Lung microvascular endothelial cell (primary cell): ENCODE measurements at places on chromosomes 1 and 21.

GRCh38 chr21:36630485-36631206 is 68.3 kb upstream of the SIM2 start:
- DNase-seq: peak; percentile 49

- no peak for DNase-seq
Observed at GRCh38 chr1:99786751-99787501, 20.5 kb upstream of the FRRS1 start.

GRCh38 chr1:189496768-189497167 is 980.9 kb downstream of the BRINP3 start:
- no peak for DNase-seq

GRCh38 chr1:37797750-37798345 is 4.2 kb downstream of the MANEAL start:
- DNase-seq: no peak

DNA sequence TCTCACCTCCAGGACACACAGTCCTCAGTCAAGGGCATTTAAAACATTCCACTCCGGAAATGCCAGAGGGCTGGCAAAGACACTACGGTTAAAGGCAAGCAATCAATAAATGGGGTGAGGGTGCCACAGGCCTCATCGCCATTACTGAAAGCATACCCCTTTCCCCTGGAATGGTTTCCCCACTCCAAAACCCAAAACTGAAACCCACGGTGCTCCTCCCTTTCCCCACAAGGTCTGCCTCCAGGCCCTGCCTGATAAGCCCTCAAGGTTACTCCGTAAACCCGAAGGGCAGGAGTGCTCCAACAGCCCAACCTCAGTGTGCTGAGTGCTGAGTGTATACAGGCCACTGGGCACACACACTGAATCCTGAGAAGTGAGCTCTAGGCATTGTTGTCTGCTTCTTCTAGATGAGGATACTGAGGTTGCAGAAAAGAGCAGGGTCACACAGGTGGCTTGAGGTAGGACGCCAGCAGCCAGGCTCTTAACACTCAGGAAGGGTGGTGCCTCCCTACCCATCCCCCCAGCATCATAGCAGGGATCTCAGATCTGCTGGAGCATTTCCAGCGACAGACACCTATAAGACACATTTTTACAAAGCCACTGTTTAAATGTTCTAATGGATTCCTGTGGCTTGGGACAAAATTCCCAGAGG is 29.0 kb downstream of the SSBP3 start:
- no peak for DNase-seq

GRCh38 chr1:10538646-10539355 is 64.1 kb downstream of the PEX14 start:
- DNase-seq: no peak

GRCh38 chr1:224609333-224609732 is 6.8 kb upstream of the CNIH3 start:
- DNase-seq: no peak

DNA sequence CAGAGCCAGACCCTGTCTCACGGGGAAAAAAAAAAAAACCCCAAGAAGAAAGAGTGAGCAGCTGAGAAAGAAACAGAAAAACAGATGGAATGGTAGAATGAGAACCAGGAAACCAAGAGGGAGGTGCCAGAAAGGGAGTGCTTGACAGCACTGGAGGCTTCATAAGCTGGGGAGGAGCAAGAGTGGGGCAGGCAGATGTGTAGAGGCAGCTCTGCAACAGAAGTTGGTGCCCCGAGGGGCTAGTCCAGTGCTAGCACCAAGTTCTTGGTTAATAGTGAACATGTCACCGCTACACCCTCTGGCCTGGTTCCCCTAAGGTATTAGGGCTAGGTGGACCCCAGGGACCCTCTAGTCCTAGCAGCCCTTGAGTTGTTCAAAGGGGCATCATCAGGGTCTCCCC is 98.0 kb downstream of the TGFBR3 start:
- DNase-seq: no peak

- no peak for DNase-seq
Observed at GRCh38 chr21:25396135-25396711, 211.1 kb downstream of the MRPL39 start.

GRCh38 chr1:184966989-184967388 is 7.3 kb downstream of the NIBAN1 start:
- DNase-seq: no peak

DNA sequence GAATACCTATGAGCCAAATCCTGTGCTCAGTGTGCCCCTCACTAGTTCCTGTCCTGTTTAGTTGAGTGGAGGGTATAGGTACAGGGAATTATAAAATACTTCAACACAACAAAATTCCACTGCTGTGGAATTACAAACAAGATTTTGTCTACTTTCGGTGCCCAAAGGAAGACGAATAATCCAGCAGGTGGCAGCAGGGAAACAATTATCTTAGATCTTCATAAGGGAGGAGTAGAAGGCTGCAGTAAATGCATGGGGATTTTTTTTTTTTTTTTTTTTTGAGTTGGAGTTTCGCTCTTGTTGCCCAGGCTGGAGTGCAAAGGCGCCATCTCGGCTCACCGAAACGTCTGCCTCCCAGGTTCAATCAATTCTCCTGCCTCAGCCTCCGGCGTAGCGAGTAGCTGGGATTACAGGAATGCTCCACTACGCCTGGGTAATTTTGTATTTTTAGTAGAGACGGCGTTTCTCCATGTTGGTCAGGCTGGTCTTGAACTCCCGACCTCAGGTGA is 2.0 kb upstream of the PIP5K1A start:
- peak; percentile 89 for DNase-seq

- DNase-seq: no peak
Observed at GRCh38 chr1:113999799-114000198, 20.5 kb downstream of the OLFML3 start.

- DNase-seq: no peak
Observed at GRCh38 chr1:236495467-236496112, 28.2 kb upstream of the LGALS8 start.

- DNase-seq: no peak
Observed at GRCh38 chr1:91261655-91262054, 143.0 kb downstream of the HFM1 start.

DNA sequence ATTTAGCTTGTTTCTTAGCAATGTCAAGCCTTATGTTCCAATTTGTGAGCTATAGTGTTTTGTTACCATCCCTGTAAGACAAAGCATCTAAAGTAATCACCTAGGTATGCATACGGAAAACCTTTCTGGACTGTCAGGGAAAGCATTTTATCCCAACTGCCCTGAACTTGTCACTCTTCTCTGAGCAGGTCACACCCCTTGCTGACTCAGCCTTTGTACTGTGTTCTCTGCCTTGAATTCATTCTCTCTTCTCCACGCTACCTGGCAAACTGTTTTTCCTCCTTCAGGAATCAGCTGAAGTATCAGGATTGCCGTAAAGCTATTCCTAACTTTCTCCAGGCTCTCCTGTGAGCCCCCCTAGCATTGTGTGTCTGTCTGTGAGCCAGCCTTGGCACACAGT is 54.2 kb downstream of the PBX1 start:
- no peak for DNase-seq

DNA sequence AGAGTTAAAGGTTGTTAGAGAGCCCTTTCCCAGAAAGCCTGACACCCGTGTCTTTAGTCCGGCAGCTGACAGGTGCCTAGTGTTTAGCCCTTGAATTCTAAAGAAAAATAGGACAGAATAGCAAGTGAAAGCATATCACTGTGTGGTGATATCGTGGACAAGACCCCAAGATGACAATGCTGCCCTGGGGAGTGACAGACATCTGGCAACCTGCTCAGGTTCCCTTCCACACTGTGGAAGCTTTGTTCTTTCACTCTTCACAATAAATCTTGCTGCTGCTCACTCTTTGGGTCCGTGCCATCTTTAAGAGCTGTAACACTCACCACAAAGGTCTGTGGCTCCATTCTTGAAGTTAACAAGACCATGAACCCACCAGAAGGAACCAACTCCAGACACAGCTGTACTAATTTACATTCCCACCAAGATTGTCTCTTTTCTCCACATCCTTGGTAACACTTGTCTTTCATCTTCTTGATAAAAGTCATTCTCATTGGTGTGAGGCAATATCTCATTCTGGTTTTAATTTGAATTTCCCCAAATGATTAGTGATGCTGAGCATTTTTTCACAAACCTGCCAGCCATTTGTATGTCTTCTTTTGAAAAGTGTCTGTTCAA is 107.6 kb upstream of the SGIP1 start:
- DNase-seq: no peak

DNA sequence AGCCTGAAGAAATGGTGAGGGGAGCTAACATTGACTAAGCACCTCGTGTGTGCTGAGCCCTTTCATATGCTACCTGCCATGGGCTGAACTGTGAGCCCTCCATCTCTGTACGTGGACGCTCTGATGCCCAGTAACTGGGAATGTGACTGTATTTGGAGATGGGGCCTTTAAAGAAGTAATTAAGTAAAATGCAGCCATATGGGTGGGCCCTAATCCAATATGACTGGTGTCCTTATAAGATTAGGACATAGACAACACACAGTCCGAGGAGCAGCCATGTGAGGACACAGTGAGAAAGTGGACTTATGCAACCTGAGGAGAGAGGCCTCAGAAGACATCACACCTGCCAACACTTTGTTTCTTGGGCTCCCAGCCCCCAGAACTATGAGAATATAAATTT is 92.7 kb upstream of the ATP1B1 start:
- DNase-seq: no peak

DNA sequence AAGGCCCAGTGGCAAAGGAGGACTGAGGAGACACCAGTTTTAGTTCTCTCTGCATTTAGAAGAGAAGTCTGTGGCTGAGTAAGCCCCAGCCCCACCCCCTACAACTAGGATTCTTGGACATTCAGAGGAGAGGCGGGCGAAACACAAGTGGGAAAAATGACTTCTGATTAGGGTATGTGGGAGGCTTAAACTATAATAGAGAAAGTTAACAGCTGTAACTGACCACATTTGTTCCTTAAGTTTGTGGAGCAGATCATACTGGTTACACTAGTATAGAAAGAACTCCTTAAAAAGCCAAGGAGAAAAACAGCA is 11.2 kb upstream of the TRIM33 start:
- no peak for DNase-seq

DNA sequence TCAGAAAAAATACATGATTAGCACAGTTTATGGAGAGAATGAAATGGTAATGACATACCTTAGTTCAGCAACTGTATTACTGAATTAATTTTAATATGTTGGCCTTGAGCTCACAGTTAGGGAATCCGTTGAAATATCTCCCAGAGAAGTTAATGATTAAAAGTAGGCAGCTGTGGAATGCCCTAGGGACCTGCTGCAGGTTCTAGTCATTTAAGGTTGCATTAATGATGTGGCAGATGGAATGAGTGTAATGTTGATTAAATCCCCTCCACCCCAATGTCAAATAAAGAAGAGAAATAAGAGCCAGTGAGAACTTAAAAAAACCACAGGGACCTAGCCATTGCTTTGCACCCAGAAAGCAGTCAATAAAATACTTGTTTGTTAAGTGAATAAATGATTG is 40.3 kb upstream of the TRIM45 start:
- DNase-seq: no peak

DNA sequence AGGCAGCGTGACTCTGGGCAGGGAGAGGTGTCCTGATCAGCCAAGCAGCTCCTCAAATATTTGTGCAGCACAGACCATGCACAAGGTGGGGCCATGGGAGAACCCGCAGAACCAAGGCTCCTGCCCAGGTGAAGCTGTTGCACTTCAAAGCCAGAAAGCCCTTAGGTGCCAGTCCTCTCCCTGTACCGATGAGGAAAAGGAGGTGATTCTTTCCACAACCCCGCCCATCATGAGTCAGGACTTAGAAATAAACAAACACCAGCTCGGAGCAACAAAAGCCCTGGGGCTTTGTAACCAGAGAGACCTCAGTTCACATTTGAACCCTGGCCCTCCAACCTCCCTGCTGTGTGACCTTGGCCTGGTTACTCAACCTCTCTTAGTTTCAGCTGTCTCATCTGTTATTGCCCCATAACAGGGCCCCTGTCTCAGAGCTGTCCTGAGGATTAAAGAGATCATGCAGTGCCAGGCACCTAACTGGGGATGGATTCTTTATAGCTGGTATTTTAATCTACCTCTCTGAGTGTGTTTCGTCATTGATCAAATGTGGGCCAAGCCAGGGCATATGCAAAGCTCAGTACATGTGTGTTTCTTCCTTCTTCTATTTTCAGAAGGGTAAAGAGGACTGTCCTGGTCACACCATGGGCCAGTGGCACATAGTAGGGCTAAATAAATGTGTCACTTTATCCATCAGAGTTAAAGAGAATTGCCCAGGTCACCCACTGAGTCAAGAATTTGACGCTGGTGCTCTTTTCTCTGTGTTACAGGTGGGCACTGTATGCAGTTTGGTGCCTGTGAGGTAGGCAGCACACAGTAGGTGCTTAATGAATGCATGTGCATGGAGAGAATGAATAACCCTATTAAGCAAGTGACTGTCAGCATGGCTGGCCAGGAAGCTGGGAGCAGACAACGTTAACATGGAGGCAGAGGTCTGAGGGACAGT is 1.4 kb downstream of the LDLRAD1 start:
- DNase-seq: peak; percentile 8

DNA sequence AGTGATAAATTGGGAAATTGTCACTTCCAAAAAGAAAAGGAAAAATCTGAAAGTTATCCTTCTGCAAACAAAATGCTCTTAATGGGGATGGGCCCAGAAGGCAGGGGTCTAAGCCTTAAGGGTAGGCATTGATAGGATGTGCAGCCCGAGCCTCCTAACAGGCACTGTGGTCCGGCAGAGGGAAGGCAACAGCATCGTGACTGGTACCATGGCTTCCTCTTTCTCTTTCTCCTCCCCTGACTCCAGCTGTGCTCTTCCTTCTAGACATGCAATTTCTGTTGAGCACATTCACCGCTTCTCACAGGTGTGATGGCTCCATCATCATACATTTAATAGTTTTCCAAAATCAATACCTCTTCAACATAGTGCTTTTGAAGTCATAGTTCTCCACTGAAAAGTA is 91.5 kb downstream of the SELENOF start:
- no peak for DNase-seq

DNA sequence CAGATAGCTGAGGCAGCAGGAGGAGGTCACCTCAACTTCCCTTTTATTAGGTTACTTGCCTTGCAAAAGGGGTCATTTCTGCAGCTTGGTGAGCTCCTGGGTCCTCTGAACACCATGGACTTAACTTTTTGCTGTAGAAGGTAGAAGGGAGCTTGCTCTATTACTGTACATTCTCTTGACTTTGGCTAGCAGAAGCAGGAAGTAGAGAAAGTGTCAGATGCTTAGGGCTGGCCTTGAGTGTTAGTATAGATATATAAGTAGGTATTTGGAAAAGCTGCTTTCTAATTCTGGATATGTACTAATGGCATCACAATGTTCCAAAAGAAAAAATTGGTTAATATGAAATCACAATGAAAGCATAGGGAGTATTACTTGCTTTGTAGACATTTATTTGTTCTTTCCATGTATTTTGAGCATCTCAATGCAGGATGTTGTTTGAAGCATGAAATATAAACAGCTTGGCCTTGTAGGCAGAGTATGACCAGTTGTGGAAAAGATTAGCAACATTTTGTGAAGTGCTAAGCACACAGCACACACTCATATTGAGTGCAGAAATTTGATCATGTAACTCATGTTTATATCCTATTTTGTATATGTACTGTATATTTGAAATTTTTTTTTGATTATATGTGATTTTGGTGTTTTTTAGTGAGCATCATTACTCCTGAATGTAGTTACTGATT is 108.8 kb downstream of the DYRK1A start:
- DNase-seq: no peak
